Stimulated activated naive CD4-positive, alpha-beta T cell (primary cell): ENCODE measurements at places on chromosomes 7 and 10.
A peak's percentile ranks its signal among the peaks of the same experiment; 100 is the strongest.

DNA sequence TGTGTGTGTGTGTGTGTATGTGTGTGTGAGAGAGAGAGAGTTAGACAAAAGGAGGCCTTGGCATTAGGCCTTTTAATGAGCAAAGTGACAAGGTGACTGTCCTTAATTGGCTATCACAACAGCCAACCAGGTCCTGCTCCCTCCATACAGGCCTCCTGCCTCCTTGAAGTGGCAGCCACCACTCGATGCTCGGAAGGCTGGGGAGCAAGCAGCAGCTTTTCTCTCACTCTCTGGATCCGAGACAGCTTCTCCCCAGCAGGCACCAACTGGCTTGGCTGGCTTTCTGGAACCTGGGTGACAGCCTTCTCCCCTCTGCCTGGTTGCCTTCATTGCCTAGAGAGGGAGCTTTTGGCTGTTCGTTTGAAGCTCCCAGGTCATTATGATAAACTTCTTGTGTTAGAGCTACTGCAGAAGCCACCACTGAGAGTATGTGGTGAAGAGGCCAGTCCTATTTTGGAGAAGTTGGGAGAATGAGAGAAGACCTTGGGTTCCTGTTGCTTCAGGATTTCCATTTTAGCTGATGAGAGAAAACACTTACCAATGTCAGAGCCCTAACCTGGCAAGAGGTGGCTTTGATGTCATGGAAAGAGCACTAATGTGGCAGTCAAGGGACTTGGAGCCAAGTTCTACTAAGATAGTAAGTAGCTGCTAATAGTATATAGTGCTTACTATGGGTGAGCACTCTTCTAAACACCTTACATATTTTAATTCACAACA lies 37.6 kb downstream of the RPS24 start:
- no peak for DNase-seq

DNA sequence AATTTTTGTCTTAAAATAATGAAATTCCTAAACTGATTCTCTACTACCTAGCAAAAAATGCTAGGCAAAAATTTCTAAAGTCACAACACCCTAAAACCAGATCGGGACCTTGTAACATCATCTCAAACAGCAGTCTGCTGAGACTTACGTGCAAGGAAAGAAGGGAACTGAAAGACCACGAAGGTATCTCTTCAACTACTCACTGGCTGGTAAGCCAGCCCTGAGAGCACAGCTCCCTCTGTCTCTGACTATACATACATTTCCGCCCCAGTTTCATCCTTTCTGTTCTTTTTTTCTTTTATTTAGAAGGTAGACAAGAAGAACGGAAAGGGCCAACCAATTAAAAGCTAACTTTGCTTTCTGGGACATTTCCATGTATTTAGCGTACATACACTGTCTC lies 15.6 kb downstream of the SORCS1 start:
- DNase-seq: no peak

- DNase-seq: no peak
Observed at GRCh38 chr7:142746264-142746663, 3.0 kb upstream of the PRSS1 start.

- DNase-seq: no peak
Observed at GRCh38 chr7:143987513-143987912, 12.6 kb upstream of the OR6B1 start.

GRCh38 chr7:81167934-81168333 lies 249.1 kb upstream of the SEMA3C start:
- DNase-seq: no peak

- no peak for DNase-seq
Observed at GRCh38 chr10:70582793-70583668, 19.5 kb downstream of the PRF1 start.

GRCh38 chr10:52027055-52027705 lies 286.9 kb upstream of the DKK1 start:
- DNase-seq: no peak

- DNase-seq: peak; percentile 21
Observed at GRCh38 chr7:158827411-158828132, 1.7 kb downstream of the ESYT2 start.

DNA sequence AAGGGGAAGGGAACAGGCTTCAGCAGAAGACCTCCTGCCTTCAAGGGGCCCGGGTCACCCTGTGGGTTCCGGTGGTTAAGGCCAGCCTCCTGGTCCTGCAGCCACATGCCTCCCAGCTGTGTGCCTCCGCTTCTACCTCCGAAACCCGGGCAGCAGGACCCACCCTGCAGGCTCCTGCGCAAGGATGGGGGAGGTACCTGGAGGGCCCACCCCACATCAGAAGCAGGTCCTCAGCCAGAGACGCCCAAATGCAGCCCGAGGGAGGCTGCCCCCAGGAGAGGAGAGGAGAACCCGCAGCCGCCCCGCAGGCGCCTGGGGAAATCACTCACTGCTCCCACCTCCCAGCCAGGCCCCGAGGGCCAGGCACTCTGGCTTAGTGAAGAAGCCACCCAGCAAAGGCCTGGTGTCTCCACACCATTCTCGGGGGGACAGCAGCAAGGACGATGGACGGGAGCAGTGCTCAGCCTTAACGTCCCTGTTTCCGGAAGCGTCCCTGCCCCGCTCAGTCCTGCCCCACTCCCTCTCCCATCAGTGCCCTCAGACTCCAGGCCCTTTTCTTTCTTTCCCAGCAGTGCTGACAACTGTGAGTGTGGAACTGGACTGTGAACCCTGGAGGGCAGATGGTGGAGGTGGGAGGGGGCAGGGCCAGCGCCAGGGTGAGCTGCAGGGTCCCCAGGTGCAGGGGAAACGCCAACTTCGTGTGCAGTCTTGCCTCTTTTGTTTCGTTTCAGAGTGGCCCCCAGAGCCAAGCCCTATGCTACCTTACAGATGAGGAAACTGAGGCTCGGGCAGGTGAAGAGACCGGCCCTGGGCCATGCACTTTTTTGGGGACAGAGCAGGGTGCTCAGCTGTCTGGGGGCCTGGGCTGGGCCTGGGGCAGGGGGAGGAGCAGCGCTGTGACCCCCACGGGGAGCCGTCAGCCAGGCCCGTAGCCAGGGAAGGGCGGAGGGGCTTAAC lies 138.0 kb downstream of the FAM53B start:
- DNase-seq: no peak

DNA sequence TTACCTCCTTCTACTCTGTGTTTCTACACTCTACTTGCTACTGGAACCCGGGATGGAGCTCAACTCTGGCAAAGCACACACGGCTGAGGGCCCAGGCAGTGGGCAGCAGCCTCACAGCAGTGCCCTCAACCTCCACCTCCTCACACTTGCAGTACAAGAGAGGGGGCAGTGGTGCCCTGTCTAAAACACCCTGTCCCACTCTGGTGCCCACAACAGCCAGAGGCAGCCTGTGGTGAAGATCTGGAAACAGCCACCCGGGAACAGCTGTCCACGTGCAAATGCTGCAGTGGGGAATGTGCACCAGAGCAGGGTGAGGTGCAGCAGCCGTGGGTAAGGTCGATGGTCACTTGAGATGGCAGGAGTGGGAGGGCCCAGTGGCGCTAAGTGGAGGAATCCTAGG lies 13.7 kb downstream of the MAT1A start:
- no peak for DNase-seq

GRCh38 chr10:8269976-8270375 lies 215.5 kb downstream of the GATA3 start:
- no peak for DNase-seq

DNA sequence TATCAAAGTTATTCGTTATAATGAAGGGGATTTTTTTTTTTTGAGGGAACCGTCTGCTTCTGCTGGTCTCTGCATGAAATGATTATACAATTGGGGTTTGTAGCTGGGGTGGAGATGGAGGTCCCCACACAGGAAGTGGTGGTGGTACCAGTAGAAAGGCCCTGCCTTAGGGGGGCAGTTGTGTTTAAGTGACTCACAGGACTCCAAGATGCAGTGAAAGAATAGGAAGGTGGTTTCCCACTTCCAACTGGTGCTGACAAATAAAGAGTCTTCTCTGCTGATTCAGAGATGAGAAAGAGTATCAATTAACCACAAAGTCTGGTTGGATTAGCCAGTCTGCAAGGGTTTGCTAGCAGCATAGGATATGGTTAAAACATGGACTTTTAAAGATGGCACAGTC lies 376.0 kb downstream of the SORCS3 start:
- DNase-seq: no peak

DNA sequence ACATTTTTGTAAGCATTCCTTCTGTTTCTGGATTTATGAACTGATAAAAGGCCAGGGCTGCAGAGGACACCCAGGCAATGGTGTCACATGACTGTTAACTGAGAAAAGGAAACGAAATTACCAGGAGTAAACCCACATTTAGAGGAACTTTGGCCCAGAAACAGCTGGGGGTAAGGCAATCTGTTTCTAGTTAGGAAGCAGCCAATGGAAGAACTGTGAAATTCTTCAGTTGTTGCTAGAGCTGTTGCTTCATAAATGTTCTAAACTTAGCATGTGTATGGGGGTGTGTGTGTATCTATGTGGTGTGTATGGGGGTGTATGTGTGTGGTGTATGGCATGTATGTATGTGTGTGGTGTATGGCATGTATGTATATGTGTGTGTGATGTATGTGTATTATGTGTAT lies 11.8 kb upstream of the PDCD4 start:
- DNase-seq: no peak

- DNase-seq: no peak
Observed at GRCh38 chr10:69815104-69815503, 13.4 kb downstream of the COL13A1 start.

DNA sequence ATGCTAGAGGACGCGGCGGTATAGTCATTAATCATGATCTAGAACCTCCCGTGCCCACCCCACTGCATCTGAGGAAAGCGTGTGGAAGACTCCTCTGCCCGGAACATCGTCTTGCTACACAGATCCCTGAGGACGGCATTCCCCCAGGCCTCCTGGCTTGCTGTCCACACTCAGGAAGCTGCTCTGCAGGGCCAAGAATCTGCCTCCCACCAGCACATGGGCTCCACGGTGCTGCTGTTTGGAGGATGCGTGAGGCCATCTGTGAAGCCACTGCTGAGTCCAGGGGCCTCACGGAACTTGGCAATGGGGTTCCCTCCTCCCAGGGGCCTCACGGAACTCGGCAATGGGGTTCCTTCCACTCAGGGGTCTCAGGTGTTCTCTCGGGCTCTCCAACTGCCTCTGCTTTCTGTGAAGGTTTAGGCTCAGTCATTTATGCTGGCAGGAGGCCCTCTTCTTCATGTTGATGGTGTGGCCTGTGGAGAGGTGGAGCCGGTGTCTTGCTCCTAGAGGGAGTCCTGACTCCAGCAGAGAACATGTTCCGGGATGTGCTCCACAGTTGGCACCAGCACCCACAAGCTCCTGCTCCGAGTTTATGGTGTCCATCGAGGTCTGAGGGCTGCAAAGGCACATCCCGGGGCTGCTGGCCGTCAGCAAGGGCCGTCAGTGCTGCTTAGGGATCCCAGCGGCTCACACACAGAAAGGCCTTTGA lies 273.3 kb downstream of the DNAJB6 start:
- no peak for DNase-seq

DNA sequence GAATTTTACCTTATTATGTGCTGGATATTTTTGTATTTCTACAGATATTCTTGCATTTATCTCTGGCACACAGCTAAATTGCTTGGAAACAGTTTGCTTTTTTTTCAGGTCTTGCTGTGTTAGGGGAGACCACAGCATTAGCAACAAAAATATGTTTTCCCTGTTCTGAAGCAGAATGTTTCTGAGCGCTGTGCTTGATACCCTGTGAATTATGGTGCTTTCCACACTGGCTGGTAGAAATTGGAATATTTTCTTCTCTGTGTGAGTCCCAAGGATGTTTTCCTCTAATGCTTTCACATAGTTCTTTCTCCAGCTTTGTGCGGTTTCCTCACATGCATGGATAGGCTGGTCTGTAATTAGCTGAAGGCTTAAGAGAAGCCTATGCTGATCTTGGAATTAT lies 651.6 kb upstream of the IGFBP3 start:
- no peak for DNase-seq

GRCh38 chr7:138478499-138478908 lies 18.4 kb downstream of the TRIM24 start:
- no peak for DNase-seq

DNA sequence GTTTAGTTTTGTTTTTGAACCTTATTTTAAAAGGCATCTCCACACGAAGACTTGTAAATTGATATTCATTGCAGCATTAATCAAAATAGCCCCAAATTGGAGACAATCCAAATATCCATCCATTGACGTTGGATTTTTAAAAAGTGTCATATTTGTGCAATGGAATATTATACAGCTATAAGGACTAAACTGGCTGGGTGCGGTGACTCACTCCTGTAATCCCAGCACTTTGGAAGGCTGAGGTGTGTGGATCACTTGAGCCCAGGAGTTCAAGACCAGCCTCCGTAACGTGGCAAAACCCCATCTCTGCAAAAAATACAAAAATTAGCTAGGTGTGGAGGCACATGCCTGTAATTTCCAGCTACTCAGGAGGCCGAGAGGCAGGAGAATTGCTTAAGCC lies 35.1 kb downstream of the XRCC2 start:
- no peak for DNase-seq

GRCh38 chr10:109427411-109427810 lies 495.9 kb downstream of the XPNPEP1 start:
- DNase-seq: no peak

DNA sequence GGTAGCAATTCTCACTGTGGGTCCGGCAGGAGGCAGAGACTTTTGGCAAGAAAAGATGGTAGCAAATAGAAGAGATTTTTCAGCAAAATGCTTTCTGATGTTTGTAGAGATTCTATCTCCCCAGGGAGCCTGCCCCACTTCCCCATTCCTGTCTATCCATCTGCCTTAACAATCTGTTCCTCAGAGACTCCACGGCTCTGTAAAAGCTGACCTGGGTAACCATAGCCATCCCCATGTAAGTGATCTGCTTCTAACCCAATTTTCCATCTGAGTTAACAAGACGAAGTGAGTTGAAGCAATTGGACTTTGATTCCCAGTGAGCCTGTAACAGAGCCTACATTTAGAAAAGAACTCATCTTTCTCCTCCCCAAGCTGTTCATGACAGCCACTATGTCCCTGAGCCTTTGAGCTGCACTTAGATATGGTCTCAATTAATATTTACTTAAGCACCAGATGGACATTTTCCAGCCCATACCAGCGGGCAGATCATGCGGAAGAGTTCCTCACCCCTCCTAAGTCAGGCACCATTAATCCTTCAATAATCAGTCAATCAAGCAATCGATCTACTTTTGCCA lies 896.1 kb downstream of the CCSER2 start:
- no peak for DNase-seq

DNA sequence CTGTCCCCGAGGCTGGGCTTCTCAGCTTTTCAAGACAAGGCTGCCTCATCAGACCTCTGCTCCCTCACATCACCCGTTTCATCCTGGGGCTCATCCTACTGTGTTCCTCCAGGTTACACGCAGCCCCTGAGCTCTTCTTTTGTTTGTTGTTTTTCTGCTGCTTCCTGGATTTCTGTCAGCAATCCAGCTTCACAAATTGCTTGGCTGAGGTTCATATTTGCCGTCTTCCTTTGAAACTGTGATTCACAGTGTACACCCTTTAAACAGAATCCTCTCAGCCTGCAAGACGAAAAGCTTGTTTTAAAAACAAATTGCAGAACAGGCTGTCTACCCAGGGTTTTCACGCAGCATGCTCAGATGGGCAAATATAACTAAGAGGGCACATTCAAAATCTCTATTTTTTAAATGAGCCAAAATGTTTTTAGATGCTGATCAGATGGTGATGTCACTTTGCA lies 39.1 kb upstream of the PARD3 start:
- DNase-seq: no peak

- DNase-seq: no peak
Observed at GRCh38 chr10:110569122-110569521, 1.6 kb downstream of the SMC3 start.

- DNase-seq: no peak
Observed at GRCh38 chr7:131536361-131536849, 20.0 kb downstream of the PODXL start.

- no peak for DNase-seq
Observed at GRCh38 chr10:16853201-16853600, 36.0 kb upstream of the RSU1 start.
